ENCODE measurements at places on chromosomes 2 and 18.

- H3K4me3 ChIP-seq: no peak overlapping the region
- H3K27ac ChIP-seq: no peak overlapping the region
- H3K4me1 ChIP-seq: peaks cover 11% of the 10 kb centered on the region
- no peaks in the 10 kb centered on the region for H3K27me3 ChIP-seq
Measured at GRCh38 chr18:23838801-23839366, 149.6 kb downstream of the LAMA3 start.

GRCh38 chr18:48413342-48413741, 4.2 kb upstream of the ZBTB7C start:
- no peak overlapping the region for H3K27ac ChIP-seq
- H3K27me3 ChIP-seq: peaks cover 16% of the 10 kb centered on the region
- no peaks in the 10 kb centered on the region for H3K36me3 ChIP-seq

GRCh38 chr2:119672161-119672862, 6.7 kb upstream of the TMEM177 start:
- no peaks in the 10 kb centered on the region for H3K36me3 ChIP-seq
- peaks cover 25% of the 10 kb centered on the region for H3K4me1 ChIP-seq
- H3K27me3 ChIP-seq: peaks cover 3% of the 10 kb centered on the region
- H3K27ac ChIP-seq: no peak overlapping the region
- DNase-seq: peak; percentile 25

DNA sequence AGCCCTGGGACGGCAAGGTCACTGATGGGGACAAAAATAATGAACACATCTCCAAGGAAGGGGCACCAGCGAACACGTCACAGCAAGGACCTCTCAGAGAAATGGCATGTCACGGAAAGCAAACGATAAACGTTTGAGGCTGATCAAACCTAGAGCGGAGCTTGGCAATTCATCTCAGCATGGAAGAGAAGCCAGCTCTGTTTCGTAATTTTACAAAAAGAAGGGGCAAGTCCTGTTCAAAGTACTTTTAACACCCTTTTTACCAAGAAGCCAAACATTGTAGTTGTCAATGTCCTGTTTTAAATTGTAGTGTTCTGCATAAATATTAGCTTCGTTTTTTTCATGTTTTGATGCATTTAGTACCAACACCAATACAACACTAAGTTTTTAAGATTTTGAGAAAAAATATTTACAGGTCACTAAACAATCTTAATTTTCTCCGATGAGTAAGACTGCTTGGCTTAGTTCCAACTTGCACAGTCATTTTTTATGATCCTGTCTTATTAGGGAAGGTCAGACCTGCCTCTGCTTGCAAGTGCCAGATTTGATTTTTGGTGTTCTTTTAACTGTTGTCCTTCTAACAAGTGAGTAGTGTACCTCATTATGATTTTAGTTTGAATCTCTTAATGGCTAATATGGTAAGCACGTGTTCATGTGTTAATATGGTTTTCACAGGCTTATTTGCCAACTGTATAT, 818.5 kb upstream of the SALL3 start:
- H3K4me3 ChIP-seq: no peak overlapping the region
- no peak for DNase-seq
- no peaks in the 10 kb centered on the region for H3K4me1 ChIP-seq
- H3K27ac ChIP-seq: no peak overlapping the region
- H3K36me3 ChIP-seq: peaks cover 7% of the 10 kb centered on the region

- H3K4me1 ChIP-seq: no peaks in the 10 kb centered on the region
- H3K27me3 ChIP-seq: no peaks in the 10 kb centered on the region
- H3K4me3 ChIP-seq: no peak overlapping the region
- no peak overlapping the region for H3K27ac ChIP-seq
Measured at GRCh38 chr2:105604938-105605337, 139.8 kb upstream of the NCK2 start.

DNA sequence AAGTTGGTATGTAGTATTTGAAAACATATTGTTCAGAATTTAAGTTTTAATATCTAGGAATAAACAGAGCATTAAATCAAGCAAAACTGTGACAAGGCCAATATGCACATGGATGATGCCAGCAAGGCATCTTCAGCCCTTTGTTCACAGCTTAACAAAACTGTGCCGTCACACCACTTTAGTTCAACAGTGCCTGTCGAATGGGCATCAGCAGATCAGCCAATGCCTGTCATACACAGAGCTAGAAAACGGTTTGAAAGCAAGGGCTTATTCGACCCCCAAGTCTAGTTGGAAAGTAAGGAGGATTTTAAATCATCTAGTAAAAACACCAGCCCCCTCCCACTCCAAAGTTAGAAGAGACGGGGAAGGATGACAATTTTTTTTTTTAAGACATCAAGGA, 16.7 kb downstream of the ZEB2 start:
- no peaks in the 10 kb centered on the region for H3K27me3 ChIP-seq
- peaks cover 12% of the 10 kb centered on the region for H3K4me1 ChIP-seq
